ENCODE measurements at places on chromosomes 11 and 22.

DNA sequence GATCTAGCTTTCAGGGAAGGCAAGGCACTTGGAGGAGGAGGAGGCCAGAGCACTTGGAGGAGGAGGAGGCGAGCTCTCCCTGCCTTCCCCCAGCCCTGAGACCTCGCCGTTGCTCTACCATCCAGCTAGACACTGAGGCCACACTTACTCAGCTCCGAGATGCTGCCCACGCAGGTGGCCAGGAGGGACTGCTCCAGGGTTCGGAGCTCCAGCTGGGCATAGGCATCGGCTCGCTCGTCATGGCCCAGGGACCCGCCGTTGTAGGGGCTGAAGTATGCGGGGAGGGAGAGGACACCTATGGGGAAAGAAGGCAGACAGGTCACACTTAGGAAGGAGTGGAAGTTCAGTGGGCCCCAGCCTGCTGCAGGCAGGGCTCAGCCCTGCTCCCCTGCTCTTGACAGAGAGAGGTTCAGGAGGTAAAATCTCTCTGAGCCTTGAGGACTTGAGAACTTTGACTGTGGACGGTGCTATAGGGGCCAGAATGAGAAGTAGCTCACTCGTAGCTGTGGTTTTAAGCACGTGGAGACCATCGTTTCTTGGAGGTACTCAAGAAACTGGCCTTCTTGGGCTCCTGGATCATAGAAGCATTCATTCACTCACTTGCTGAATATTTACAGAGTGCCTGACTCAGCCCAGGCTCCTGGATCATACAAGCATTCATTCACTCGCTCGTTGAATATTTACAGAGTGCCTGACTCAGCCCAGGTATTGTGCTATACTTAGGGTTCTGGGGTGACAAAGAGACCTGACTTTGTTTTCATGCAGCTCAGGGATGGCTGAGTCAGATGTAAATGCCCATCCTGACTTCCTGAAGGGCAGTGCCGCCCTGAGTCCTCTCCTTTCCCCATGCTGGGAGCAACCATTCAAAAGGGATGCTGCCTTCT lies 99.2 kb downstream of the NAT10 start:
- H3K27me3 ChIP-seq = no peaks in the 10 kb centered on the region
- peaks cover 16% of the 10 kb centered on the region for H3K4me1 ChIP-seq
- H3K36me3 ChIP-seq = no peaks in the 10 kb centered on the region

GRCh38 chr11:110513846-110514437 lies 84.2 kb downstream of the FDX1 start:
- no peak for DNase-seq
- H3K4me3 ChIP-seq = no peak overlapping the region
- peaks cover 5% of the 10 kb centered on the region for H3K4me1 ChIP-seq

GRCh38 chr11:17412488-17413180 lies 24.2 kb upstream of the KCNJ11 start:
- H3K36me3 ChIP-seq = no peaks in the 10 kb centered on the region
- peaks cover 42% of the 10 kb centered on the region for H3K27me3 ChIP-seq
- no peak overlapping the region for H3K4me3 ChIP-seq
- H3K27ac ChIP-seq = no peak overlapping the region
- no peak for DNase-seq
- no peaks in the 10 kb centered on the region for H3K4me1 ChIP-seq

DNA sequence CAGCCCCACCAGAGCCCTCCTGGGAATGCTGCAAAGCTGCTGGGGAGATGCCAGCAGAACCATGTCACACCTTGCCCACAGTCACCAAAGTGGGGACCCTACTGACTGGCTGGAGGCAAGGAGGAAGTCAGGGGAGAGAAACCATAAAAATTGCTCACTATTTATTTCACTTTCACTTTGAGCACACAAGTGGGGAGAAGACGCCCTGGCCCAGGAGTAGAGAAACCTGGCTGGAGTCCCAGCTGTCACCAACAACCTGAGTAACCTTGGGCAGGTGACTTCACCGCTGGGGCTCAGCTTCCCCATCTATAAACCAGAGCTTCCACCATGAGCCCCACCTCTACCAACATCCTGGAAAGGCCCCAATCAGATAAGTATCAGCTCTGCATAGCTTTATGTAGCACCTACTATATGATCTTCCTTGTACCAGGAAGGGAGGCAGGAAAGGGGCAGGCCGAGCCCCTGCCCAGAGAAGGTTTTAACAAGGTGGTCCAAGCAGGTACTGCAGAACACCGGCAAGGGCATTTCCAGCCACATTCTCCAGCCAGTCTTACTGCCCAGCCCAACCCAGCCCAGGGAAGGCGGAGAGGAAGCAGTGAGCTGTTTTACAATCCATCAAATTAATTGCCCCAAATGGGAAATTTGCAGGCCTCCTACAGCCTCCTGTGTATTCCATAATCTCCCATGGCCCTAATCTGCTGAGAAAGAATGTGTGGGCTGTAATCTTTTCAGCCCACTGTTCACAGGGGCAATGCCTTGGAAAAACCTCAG lies 27.6 kb downstream of the PLEKHA7 start:
- DNase-seq = no peak
- H3K36me3 ChIP-seq = no peaks in the 10 kb centered on the region
- no peaks in the 10 kb centered on the region for H3K4me1 ChIP-seq
- H3K27me3 ChIP-seq = no peaks in the 10 kb centered on the region

All from MCF 10A (cell line).